T1000 (cell line): ENCODE measurements at places on chromosomes 7 and 10.

GRCh38 chr10:76921383-76922010, 716.1 kb downstream of the KCNMA1 start:
- DNase-seq: no peak

- no peak for DNase-seq
These were observed 42.3 kb upstream of the SP8 start for GRCh38 chr7:20828947-20829346.

- DNase-seq: peak; percentile 36
These were observed 58.4 kb downstream of the DNAJC12 start for GRCh38 chr10:67779465-67780203.

- no peak for DNase-seq
These were observed 97.0 kb upstream of the PPIF start for GRCh38 chr10:79250259-79250658.

DNA sequence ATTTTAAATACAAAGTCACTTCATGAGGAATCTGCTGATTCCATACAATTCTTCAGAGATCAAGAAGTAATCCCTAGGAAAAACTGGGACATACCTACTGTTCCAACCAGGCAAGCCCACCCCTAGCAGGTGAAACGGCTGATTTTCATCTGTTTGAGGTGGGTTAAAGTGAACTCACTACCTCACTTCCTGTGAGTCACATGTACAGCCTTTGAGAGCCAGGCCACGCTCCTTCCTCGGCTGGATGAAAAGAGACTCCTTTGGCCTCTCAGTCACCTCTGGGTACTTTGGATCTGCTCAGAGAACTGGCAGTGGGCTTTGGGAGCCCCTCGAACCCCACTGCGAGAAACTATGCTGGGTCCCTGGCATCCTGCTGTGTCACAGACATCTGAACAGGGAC, 68.2 kb downstream of the CHST15 start:
- DNase-seq: no peak

- DNase-seq: no peak
These were observed 639.9 kb upstream of the PFKP start for GRCh38 chr10:2427412-2427811.

GRCh38 chr10:110151971-110152370, 55.4 kb upstream of the MXI1 start:
- no peak for DNase-seq

DNA sequence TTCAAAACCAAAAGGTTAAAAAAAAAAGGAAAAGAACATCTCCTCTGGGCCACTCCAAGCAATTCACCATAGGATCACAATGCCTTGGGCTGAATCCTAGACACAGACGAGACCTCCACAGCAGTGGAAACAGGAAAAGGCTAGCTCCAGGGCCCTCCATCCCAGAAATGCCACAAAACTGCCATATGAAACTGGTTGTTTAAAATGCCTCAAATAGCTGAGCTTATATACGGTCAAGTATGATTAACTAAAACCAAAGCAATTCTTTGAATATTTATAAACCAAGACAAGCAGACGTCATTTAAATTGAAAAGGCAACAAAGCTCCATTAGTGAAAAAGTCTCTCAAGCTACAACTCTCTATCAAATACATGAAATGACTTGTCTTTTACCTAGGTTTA, 63.1 kb downstream of the DOCK4 start:
- no peak for DNase-seq

DNA sequence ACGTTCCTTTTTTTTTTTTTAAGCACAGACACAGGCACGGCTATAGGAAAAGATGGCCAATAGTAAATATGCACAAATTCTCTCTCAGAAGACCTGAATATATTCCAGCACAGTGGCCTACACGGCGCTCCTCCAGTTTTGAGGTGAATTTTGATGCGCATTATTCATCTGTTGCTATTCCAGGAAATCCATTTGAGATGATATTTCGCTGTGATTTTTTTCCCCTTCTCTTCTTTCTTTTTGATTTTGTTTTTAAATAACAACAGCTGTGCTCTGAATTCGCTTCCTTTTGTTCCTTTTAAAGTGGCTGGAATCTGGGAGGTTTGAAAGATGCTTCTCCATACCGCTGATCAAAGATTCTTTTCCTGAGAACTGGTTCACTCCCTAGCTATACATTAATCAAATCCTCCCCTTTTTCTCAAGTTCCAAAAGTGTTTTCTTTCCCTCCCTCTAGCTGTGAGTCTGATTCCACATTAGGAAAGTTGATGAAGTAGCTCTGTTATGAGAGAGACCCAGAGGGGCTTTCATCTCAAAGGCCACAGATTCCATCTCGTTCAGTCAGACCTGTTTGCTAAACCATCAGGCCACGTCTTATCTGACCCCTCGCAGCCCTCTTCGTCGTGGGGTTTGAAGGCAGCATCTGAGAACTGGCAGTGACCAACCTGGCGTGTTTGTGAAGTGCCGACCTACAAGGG, 602.7 kb upstream of the NRP1 start:
- no peak for DNase-seq

DNA sequence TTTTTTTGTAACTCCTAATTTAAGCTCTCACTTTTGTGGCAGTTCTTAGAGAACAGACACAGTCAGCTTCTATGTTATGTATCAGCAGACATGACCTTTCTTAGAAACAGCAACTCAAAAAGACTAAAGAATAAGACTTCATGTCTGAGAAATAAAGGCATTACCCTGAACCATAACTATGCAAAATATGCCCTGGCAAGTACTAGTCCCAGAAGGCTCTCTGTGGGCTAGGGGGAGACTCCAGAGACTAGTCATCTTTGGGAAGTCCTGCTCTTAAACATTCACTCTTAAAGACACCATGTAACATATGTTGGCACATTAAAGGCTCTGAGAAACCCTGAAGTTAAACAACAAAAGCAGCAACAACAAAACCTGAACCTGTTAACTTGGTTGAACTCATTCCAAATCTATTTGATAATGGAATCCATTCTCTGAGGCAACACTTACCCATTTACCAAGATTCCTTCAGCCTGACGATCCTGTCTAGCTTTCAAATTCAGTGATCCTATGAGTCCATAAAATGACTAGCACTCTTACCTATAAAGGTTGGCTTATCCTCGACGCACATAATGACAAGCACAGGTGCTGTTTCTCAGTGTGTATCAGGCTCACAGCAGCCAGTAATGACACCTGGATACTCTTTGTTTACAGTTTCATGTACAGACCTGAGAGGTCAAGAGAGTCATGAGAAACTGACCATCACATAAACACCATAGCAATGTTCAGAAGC, 62.3 kb downstream of the OSBPL3 start:
- DNase-seq: no peak

DNA sequence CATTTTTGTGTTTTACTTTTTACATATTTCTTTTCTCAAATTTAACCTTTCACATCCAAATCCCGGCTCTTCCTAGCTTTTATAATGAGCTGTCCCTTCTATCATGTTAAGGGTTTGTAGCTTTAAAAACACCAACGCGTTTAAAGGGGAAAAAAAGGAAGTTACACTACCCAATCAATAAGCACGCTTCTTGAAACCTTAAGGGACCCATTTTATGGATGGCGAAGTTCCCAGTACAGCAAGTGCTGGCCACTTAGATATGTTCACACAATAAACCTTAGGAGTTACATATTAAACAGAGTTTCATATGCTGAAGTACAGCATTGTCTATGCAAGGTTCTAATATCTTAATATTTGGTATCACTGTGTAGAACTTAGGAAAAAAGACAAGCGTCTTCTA, 1.8 kb downstream of the GNG11 start:
- no peak for DNase-seq

GRCh38 chr7:16647435-16647960, 1.5 kb downstream of the BZW2 start:
- DNase-seq: no peak

DNA sequence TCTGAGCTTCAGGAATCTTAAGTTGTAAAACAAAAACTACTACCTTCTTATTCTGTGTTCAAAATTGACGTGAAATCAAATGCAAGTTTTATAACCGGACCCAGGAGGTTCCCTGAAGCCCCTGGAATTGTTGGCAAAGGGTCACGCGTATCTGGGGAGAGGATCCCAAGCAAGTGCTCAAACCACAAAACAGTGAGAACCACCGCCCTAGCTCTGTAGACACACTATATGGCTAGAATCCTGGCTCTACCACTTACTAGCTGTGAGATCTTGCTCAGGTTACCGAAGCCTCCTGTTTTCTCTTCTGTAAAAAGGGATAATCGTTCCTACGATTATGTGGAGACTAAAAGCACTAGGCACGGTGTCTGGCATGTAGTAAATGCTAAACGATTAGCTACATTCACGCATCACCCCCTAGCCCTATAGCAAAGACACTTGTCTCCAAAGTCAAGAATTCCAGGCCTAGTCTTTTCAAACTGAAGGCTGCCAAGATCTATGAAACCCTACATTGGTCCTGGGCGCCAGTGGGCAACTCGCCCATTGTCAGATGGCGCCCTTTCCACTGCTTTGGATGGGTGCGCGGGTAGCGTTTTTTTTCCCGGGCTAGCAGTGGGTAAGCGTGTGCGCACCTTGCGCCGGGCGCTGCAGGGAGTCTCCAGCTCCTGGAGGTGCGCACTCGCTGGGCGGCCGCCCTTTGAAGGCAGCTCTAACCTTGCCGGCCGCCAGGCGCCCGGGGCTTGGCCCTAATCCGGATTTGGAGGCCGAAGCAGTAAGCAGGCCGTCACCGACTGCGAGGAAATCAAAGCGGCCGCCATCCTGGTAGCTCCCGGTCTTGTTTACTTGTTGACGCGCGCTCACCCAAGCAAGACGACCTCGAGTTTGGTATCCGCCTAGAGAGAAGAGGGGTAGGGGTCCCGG, 11.6 kb upstream of the NKX2-3 start:
- no peak for DNase-seq

GRCh38 chr7:51187941-51188340, 128.7 kb downstream of the COBL start:
- DNase-seq: no peak

DNA sequence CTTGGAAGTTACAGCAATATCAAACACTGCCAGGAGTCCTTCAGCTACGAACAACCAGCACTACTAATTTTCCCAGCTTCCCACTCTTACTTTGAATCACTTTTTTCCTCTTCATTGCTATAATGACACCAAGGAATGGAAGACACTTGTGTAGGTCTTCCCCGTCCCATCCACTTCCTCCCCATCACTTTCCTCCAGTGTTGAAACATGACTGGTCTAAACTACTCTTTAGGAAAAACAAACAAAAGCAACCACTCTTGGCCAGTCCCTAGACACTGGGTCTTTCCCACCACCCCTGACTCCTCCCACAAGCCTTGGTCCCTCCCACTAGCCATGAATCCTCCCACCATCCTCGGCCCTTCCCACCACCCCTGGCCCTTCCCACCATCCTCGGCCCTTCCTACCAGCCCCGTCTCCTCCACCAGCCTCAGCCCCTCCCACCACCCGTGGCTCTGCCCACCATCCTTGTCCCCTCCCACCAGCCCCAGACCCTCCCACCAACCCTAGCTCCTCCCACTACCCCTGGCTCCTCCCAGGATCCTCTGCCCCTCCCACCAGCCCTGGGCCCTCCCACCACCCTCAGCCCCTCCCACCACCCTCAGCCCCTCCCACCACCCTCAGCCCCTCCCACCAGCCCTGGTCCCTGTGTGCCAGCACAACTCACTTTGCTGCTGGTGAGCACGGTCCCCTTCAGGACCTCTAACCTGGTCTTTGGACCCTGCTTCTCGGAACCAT, 68.5 kb downstream of the CXCL12 start:
- DNase-seq: no peak
